Fibroblast of skin of scalp (primary cell): ENCODE measurements at places on chromosomes 16 and 17.

DNA sequence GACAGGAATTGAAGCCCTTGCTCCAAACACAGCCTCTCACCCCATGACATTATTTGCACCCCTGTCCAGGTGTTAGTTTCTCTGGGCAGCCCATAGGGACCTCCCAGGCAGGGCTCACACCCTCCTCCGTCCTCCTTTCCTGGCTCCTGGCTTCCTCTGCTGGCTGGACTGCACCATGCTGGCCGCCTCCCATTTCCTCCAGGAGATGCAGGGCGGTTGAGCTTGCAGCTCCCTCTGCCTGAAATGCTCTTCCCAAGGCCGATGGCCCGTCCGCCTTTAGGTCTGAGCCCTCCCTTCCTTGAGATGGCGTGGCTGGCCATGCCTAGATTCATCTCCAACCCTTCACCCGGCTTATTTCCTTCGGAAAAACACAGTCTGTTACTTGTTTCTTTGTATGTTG is 334.8 kb downstream of the SNX29 start:
- no peak for DNase-seq

- no peak for DNase-seq
Measured at GRCh38 chr17:57920916-57921703, 34.1 kb downstream of the CUEDC1 start.

- no peak for DNase-seq
Measured at GRCh38 chr17:81054308-81054707, 19.4 kb downstream of the BAIAP2 start.

DNA sequence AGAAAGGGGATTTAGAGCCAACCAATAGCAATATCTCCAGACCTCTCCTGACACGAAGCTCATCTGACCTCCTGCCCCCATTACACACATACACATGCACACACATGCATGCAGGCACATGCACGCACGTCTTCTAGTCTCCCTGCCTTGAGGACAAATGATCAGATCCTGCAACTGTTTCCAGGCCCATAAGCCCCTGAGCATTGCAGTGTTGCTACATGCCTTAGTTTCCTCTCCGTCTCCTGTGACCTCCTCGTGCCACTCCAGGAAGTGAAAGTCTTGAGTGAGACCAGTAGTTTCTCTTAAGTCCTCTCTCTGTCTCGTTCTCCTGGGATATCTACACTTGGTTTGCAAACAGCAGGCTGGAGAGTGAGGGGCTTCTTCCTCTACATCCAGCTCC is 8.2 kb downstream of the CIITA start:
- no peak for DNase-seq

DNA sequence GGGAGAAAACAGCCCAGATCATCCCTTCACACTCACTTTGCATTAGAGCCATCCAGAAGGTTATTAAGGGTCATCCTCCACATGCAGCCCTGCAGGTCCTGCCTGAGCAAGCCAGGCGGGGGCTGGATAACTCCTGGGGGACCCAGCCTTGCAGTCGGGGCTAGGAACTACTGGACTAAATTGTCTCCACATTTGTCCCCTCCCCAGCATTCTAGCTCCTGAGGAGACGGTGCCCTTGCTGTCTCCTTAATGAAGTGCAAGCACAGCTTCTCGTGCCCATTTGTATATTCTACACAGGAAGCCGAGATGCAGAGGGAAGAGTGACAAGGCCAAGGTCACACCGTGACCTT is 185.2 kb downstream of the C16orf95 start:
- DNase-seq: no peak

DNA sequence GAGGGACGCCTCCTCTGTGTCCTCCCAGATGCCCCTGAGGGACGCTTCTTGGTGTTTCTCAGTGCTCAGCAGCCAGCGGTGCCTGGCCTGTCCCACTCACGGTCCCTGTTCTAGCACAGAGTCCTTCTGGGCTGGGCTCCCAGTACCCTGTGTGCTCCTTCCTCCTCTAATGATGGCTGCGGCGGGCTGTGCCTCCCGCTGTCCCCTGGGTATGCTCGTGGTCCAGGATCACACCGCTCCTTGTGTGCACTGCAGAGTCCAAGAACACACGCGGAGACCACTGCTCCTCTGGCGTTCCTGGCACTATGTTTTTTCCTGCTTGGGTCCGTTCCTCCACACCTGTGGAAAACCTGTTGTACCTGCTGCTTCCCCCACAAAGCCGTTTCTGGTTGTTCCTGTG is 15.1 kb upstream of the IRF8 start:
- DNase-seq: no peak

GRCh38 chr17:45001310-45001709 is 33.2 kb upstream of the C1QL1 start:
- no peak for DNase-seq

DNA sequence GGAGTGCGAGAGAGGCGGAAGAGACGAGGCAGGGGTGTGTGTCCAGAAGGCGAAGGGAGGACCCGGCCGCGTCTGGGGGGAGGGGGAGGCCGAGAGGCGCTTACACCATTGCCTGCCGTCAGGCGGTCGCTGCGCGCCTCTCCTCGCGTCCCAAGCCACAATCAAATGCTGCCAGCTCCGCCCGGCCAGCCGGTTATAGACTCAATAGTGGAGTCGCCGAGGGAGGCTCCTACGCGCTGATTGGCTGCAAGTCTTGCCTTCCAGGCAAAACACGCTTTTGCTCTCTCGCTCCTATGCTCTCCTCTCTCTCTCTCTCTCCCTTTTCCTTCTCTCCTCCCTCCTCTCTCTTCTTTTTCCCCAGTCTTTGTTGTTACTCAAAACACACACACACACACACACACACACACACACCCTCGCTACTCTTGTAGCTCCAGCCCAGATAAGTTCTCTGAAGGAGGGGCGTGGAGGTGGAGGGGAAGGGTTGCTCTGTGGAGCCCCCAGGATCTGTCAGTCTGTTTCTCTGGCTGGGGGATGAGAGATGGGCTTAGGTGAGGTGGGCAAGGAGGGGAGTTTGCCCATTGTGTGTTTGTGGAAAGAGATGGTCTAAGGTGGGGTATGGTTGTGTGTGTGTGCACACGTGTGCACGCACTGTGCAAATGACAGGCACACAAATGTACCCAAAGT is at the start of gene DLX3:
Gene DLX3, minus strand, starts transcription at position 170 of the 684 bp plus-strand sequence. CDS start 226 bp downstream, outside the sequence.
- DNase-seq: peak; percentile 64
